M059J (cell line): ENCODE measurements at places on chromosomes 1 and 21. TPM values are rescaled to one million over a fixed set of nuclear protein-coding genes. Genes with fewer than 3 reads are reported as not detected.

DNA sequence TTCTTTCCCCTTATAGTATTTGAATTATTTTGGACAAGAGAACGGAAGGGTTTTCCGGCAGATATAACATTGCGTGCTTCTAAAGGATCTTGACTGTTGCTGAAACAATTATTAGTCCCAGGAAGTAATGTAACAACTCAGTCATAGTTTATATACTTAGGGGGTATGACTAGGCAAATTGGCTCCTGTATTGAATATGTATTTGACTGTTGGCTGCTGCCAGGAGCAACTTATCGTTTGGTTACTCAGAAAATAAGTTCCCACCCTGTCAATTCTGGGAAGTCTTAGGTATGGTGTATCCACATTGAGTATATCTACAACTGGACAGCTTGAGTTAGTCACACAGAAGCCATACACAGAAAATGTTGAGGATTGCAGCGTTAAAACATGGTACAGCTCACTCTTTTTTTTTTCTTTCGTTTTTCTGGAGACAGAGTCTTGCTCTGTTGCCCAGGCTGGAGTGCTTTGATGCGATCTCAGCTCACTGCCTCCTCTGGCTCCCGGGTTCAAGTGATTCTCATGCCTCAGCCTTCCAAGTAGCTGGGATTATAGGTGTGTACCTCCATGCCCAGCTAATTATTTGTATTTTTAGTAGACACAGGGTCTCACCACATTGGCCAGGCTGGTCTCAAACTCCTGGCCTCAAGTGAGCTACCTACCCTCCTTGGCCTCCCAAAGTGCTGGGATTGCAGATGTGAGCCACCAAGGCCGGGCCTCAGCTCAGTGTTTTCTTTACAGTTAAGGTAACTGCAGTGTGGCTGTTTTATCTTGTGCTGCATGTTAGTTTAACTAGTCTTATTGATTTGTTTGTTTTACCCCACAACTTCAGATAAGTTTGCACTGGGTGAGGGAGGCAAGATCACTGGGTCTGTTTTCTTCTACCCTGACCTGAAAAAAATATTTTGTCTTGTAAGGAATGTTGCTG lies 10.2 kb downstream of the SMAP2 start:
- no peak for DNase-seq

DNA sequence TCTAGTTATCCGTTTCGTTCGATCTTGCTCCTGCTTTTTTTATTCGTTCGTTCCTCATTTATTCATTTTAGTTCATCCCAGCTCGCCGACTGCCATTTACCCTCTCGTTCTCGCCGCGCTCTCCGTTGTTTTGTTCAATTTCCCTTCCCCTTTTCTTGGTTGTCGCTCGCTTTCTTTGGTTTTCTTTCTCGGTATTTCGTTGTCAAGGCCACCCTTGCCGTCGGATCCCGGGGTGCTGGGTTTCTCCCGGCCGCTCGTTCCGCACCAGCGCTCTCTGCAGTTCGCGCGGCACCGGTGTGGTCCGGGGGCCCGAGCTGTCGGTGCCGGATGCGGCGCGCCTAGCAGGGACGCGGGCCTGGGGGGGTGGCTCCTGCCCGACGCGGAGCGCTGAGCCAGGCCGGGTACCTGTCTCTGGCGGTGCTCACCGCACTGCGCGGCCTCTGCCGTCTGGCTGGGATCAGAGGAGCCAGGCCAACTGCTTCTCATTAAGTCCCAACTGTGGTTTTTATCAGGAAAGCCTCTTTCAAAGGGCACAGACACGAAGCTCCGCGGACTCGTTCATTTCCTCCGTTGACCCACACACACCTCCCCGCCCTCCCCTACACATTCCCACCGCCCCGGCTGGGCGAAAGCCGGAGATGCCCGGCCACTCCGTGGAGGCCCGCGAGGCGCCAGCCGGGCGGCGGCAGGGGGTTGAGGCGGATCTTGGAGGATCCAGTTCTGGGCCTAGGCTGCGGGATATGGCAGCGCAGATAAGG lies 1.6 kb downstream of the ALX3 start:
- DNase-seq = no peak

DNA sequence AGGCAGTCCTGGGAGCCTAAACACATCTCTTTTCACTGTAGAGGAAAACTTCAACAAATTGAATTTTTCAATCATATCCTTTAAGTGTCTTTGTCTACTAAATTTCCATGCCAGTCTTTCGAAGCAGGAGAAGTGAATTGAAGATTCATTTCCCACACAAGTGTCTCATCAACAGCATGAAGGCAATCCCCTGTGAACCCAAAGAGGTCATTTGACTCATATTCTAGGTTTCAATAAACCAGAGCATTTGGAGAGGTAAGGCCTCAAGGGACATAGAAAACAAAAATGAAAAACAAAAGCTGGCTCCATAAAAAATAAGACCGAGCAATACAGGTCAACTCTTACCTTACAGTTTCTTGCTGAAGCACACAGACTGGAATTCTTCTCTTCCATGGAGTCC lies 94.1 kb upstream of the ATP1B1 start:
- DNase-seq = no peak

Gene KRTAP11-1
- total RNA-seq = not detected in 2 replicates

Gene CYYR1
- not detected in 2 replicates for total RNA-seq

Gene HRNR
- total RNA-seq = not detected in 2 replicates

Gene SAMSN1
- 0.32 TPM in 1 of 2 replicates, not detected in the other for total RNA-seq
